Activated CD4-positive, alpha-beta T cell treated with anti-CD3 and anti-CD28 coated beads, Interleukin-2, amount 10 ng/mL, durations not matched to agents 7 days and 5 days (primary cell): ENCODE measurements at places on chromosomes 13 and 19. TPM values are rescaled to one million over a fixed set of nuclear protein-coding genes. Genes with fewer than 3 reads are reported as not detected.
A peak's percentile ranks its signal among the peaks of the same experiment; 100 is the strongest.

DNA sequence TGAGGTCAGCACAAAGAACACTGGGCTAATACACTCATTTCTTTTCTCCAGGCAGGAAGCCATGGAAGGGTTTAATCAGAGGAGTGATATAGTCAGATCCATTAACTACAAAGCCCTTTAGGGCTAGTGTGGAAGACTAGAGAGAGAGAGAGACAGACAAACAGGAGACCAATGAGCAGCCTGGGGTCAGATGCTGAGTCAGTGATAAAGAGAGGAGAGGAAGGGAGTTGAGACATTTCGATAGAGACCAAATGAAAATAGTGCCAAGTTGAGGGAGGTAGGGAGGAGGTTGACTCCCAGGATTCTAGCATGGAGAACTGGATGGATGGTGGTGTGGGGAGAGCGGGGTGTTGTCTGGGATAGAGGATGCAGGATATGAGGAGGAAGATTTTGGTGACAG, 18.2 kb downstream of the ZNF473 start:
- DNase-seq: no peak

DNA sequence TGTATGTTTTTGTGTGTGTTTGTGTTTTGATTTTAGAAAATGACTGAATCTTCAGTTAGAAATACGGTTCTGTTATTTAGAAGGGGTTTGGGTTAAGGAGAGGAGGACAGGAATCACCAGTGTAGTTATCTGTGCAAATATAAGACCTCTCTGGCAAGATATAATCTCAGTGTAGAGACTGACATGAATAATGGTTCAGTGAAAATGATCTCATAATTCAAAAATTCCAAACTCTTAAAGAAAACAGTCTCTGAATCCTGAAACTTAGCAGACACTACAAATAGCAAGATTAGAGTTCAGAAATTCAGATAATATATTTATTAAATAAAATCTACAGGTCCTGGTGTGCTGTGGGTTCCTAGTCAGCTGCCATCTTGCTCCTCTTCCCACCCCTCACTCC, 73.5 kb downstream of the PDS5B start:
- DNase-seq: no peak

DNA sequence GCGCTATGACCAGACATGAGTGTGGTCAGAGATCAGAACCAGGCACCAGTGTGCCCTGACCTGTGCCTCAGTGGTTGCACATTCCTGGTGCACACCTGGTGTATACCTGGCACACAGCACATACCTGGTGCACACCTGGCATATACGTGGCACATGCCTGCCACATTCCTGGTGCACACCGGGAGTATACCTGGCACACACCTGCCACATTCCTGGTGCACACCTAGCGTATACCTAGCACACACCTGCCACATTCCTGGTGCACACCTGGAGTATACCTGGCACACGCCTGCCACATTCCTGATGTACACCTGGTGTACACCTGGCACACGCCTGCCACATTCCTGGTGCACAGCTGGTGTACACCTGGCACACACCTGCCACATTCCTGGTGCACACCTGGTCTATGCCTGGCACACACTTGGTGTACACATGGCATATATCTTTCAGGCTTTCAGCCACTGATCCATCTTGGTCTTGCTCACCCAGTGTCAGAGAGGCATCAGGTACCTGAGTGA, 61.3 kb upstream of the ADGRL1 start:
- no peak for DNase-seq

DNA sequence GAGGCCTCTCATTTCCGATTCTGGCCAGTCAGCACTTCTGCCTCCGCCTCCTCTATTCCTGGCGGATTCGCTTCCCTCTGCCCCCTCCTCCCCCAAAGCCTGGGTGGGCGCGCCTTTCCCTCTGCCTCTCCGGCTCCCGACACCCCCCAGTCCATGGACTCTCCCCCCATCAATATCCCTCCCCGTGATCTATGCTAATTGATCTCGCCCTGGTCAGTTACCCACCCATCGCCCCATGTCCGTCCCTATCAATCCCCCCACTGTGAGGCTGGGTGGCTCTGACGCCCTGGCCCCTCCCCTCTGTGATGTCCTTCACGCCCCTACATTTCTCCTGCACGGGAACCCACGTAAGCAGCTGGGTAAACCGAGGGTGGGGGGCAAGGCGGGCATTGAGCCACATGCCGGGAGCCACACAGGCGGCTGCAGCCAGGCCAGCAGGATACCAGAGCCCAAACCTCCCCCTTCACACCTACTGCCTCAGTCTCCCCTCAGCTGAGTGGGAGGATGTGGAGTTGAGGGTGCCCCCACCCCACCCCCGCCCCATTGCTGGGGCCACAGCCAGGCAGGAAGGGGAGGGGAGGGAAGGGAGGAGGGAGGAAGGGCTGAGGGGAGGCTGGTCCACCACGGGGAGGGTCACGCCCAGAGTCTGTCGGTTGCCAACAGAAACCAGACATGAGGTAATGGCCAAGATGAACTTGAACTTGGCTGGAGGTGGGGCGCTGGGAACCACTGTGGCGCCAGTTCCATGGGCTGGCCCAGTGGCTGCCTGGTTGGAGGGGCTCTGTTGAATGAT, 21.0 kb downstream of the SMIM24 start:
- DNase-seq: peak; percentile 31

DNA sequence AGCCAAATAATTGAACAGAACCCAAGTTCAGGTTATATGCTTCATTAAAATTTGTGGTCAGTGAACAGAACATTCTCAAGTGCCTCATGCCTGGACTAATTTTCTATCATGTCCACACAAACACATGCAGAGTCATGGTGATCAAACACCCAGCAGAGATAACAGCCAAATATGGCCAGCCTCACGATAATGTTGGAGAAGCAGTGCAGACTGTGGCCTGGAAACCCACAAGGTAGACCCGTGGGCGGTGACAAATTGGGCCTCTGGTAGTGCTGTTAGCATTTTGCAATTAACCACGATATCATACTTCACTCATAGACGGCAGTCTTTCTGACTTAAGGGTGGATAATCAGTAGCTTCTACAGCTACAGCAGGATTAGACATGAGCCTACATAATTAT, 35.0 kb upstream of the VWA8 start:
- no peak for DNase-seq

DNA sequence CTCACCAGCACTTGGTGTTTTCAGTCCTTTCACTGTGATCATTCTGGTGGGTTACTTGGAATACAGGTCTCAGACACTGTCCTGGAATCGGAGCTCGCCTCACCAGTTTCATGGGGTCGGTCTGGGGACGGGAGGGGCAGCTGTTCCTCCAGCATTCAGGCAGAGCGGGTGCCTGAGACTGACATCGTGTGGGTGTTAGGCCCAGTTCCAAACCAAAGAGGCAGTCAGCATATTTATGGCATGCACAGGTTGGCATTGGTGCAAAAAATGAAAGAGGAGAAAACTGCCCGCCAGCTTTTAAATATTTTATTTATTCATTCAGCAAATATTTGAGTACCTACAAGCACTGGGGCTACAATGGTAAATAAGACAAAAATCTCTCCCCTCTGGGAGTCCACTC, 20.1 kb downstream of the PLEKHF1 start:
- DNase-seq: no peak

The ATP4B gene
- total RNA-seq: not detected

The SIGLEC12 gene
- 1.0 TPM for total RNA-seq

The ADGRL1 gene
- total RNA-seq: 14.0 TPM
